K562 (cell line): ENCODE measurements at places on chromosomes 7 and 10. TPM values are rescaled to one million over a fixed set of nuclear protein-coding genes. Genes with fewer than 3 reads are reported as not detected.

DNA sequence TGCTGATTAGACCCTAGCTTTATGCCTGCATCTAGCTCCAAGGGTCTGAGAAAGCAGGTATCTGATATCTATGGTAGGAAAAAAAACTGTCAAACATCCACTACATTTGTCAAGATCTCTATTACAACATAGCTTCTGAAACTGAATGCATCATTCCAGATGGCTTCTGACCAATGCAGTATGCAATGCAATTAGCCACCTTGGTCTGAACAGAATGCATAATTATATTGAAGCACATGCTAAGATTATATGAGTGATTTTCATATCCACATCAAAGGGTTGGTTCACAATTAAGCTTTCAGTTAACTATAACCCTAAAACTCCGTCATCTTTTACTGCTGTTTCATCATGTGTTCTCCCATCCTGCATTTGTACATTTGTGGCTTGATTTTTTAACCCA is 271.4 kb downstream of the POLR1F start:
- no peak for DNase-seq

DNA sequence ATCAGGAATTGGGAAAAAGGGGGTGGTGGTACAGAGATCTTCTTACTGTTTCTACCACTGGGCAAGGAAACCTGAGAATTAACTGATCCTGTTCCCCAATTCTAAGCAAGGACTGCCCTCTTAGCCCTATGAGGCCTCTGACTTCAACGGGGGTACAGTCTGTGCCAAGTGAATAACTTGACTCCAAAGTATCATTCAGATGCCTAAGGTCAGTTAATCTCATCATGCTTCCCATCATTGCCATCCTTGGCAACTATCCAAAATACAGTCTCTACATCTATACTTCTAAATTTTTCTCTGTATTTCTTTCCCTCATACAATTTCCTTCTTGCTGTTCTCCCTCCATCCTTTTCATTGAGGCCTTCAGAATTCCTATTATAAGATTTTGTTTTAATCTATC is 10.5 kb downstream of the PPP3CB start:
- no peak for DNase-seq

- DNase-seq = no peak
Measured at GRCh38 chr7:50394315-50394714, 55.8 kb downstream of the FIGNL1 start.

DNA sequence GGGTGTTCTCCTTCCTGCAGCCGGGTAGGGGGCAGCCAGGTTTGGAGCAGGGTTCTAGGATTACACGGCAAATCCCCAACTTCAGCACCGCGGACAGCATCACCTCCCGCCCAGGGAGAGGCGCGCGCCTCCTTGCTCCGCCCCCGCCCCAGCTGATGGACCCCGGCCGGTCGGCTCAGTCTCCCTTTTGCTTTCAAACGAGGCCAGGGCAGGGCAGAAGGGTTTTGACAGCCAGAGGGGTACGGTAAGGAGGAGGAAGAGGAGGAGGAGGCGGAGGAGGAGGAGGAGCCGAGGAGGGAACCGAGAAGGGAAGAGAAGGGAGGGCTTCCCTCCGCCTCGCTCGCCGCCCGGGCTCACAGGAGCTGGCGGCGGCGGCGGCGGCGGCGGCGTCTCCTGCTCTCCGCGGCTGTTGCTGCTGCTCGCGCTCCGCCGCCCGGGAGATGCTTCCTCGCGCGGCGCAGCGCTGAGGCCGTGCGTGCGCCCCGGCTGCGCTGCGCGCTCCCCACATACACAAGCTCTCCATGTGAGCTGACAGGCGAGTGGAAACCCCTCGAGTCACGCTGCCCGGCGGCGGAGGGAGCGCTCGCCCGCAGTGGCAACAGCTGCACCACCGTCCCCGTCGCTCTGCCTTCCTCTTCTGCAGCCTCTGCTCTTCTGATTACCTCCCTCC is 615 bp upstream of the CNTNAP2 start:
- peak; percentile 84 for DNase-seq

WNT8B gene
- total RNA-seq = not detected in 2 replicates

PDE6C gene
- total RNA-seq = not detected in 2 replicates

ZCWPW1 gene
- 0.86 and 0.94 TPM in 2 replicates for total RNA-seq

CYP17A1 gene
- 2.3 TPM in 2 replicates for total RNA-seq

ITPRID1 gene
- not detected in 2 replicates for total RNA-seq

ARHGAP12 gene
- 10.2 and 10.6 TPM in 2 replicates for total RNA-seq

MBL2 gene
- not detected in 2 replicates for total RNA-seq
